Activated effector memory CD4-positive, alpha-beta T cell treated with Interleukin-2 at 50 U/mL for 16 hours (primary cell): ENCODE measurements at places on chromosomes 4 and X.

- no peak for DNase-seq
These were observed 3.7 kb downstream of the SH3RF1 start for GRCh38 chr4:169267070-169267469.

GRCh38 chr4:86043755-86044592, 315.9 kb downstream of the MAPK10 start:
- no peak for DNase-seq

DNA sequence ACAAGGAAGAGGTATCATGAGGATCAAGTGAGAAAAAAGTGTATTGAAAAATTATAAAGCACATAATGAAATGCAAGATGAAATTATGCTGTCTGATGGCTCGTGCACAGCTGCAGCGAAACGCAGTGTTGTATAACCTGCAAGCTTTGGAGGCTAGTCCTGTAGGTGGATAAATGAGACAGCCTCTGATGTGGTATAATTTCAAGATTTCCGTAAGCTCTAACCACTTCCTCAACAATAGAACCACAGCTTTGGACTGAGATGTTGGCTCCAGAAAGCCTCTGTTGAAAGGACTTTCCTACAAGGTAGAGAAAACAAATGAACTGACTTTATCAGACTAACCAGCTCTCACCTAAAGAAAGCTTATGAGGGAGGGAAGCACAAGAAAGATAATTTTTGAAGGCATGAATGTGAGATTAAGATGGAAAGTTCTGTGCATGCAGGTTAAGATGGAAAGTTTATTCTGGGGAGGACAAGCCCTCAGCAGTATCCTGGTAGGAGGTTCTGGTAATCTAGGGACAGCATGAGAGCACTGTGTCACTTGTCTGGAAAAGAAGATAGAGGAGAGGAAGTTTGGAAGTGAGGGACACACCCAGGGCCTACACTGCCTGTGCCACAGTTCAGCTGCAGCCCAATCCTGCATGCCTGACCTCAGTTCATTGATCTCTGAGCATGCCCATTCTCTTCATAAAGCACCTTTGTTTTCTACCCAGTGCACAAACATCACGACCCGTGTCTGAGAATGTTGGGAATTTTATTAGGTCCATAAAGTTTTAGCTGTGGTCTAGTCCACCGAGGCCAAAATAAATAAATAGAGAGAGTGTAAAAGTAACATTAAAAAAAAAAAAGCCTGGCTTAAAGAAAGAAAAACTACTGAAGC, 161.5 kb upstream of the SFRP2 start:
- no peak for DNase-seq

- no peak for DNase-seq
These were observed 1.0 kb downstream of the GABRA3 start for GRCh38 chrX:152450076-152450475.

DNA sequence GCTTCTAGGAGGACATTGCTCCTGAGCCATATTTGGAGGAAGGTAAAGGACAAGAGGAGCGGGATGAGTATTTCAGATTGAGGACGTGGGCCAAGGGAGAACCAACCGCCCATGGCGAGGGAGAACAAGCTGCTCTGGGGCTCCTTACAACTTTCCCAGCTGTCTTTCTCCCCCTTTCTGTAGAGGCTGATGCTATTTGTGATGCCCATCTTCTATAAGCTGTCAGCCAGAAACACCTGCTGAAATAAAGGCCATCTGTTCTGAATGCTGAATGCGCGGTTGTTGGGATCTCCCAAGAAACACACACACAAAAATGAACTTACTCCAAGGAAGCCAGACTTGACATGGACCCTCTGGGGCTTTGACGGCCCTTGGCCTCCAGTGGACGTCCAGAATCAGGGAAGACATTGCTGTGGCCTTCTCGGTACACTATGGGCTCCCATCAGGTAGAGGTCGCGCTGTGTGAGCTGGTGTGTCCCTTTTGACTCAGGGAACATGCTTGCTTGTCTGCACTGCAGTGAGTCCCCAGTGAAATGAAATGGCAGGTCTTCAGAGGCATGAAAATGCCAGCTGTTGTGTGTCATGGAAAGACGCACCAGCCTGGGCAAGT, 30.9 kb downstream of the RWDD4 start:
- DNase-seq, result no peak

DNA sequence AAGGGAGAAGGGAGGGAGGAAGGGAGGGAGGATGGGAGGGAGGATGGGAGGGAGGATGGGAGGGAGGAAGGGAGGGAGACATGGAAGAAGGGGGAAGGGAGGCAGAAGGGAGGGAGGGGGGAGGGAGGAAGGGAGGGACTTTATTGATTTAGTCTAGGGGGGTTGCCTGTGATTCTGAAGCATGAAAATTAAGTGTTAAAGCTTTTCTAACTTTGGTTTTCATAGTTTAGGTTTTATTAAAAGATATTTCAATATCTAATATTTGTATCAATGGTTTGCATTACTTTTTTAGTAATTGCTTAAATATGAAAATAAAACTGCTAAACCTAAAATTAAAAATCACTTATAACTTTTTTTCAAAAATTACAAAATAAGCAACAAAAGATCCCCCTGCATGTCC, 2.4 kb downstream of the PALLD start:
- DNase-seq, result no peak

DNA sequence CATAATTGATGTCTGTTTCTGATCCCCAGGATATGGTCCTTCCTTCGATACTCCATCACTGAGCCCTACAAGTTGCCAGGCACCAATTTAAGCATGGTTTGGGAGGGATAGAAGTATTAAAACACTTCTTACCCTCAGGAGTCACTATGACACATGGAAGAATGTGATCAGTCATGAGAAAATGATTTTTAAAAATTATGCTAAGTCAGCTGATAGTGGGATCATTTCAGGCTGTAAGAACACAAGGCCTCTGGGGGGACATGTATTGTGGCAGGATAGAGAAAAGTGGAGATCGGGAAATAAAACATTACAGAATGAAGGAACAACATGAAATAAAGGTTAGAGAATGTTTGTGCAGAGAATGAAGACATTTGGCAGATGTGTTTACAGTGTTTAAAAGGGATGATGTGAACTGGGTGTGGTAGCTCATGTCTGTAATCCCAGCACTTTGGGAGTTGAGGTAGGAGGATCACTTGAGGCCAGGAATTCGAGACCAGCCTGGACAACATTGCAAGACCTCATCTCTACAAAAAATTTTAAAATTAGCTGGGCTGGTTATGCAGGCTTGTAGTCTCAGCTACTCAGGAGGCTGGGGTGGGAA, 64.0 kb downstream of the ELOVL6 start:
- DNase-seq, result no peak

DNA sequence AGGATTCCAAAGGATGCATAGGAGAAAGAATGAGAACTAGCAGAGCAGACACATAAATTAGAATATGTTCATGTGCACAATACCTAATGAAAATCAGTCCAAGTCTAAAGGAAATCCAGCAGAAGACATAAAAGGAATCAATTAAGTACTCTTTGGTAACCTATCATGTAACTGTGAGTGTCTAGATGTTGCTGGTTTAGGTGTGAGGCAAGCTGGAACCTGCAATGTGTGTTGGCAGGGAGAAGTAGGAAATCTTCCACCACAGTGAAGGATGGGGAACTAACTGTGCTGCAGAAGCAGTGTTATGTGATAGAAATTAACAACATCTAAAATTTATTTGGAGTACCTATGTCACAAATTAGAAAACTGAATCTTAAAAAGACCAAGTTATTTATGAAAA, 330.8 kb upstream of the DKK2 start:
- no peak for DNase-seq

DNA sequence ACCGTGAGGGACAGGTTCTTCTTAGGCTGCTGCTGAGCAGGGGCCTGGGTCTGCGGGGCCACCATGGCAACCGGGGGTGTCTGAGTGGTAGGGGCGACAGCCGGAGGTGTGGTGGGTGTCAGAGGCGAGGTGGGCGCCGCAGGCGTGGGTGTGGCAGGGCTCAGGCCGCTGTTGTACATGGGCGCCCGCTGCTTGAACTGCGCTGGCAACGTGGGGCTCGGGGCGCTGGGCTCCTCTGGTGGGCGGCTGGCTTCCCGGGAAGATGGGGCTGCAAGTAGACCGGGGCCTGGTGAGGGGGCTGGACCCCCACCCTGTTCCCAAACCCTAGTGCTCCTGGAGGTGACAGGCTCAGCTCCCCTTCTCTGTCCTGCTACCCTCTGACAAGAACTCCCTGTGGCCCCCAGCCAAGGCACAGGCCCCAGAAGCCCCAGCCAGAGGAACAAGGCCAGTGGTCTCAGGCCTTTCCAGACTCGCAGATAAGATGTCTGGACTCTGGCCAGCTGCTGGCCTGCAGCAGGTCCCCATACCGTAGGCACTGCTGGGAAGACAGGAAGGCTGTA, 24.8 kb downstream of the NELFA start:
- no peak for DNase-seq

GRCh38 chr4:44720371-44720770, 6.0 kb downstream of the GNPDA2 start:
- no peak for DNase-seq

GRCh38 chr4:138507522-138507921, 265.4 kb upstream of the SLC7A11 start:
- DNase-seq, result no peak

GRCh38 chrX:53000447-53001135, 42.3 kb upstream of the FAM156A start:
- no peak for DNase-seq

GRCh38 chr4:165877286-165877685, 4.2 kb downstream of the TLL1 start:
- no peak for DNase-seq

DNA sequence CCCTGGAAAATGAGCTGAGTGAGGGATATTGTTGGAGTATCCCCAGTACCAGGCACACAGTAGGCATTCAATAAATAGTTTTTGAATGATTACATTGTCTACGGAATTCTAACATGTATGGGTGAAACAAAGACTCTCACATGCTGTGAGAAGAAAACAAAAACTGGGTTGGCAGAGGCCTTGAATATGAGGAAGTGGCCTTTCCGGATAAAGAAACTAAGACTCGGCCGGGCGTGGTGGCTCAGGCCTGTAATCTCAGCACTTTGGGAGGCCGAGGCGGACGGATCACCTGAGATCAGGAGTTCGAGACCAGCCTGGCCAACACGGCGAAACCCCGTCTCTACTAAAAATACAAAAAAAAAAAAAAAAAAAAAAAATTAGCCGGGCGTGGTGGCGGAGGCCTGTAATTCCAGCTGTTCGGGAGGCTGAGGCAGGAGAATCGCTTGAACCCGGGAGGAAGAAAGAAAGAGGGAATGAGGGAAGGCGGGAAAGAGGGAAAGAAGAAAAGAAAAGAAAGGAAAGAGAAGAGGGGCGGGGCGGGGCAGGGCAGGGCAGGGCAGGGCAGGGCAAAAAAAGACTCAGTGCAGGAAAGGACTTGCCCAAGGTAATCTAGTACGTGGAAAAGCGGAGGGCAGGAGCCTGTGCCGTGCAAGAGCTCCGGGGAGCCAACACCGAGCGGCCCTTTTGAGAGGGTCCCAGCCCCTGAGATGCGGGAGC, 689 bp upstream of the TMA16 start:
- DNase-seq, result no peak

DNA sequence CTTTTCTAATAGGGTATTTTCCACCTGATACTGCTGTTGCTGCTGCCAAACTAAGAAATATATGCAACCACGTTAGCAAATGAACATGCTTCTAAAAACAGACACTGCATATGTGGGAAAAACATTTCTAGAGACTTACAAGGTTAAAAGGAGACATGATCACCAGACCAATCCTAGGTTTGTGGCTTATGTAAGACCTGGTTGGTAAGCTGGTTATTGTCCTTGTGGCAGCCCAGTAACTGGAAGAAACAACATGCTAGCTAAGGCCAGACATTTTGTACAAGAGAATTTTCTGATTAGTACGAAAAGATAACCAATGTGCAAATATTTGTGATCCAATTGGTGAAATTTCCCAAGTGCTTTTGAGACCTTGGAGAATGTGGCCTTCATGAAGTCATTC, 112.0 kb downstream of the AFF2 start:
- DNase-seq, result no peak

GRCh38 chr4:135072553-135072952, 871.0 kb upstream of the PABPC4L start:
- DNase-seq, result no peak

GRCh38 chr4:168325591-168325990, 7.0 kb upstream of the DDX60 start:
- DNase-seq, result no peak

- DNase-seq, result no peak
These were observed 155.2 kb upstream of the PPP1R2C start for GRCh38 chrX:42933187-42933586.

GRCh38 chr4:22323691-22324090, 192.2 kb downstream of the ADGRA3 start:
- DNase-seq, result no peak

- DNase-seq, result no peak
These were observed 1947.6 kb upstream of the IGFBP7 start for GRCh38 chr4:59057804-59058203.

DNA sequence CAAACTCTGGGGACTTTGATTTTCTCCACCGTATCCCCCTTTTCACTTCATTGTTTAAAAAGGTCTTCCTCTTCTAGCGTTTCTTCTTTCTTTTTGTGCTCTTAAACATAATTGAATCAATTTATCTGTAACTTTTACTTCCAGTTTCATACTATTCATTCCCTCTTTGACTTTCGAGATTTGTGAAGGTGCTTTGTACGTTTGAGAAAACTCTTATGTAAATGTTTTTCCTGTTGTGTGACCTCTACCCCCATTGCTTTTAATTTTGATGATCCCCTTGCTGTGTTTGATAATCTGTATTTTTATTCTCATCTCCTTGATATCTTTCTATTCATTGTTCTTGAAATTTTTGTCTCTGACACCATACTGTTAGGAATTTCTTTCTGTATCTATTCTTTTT, 4.8 kb downstream of the USP38 start:
- no peak for DNase-seq

GRCh38 chr4:2354760-2355159, 63.7 kb downstream of the ZFYVE28 start:
- DNase-seq, result no peak

GRCh38 chr4:183996868-183997267, 91.8 kb downstream of the STOX2 start:
- DNase-seq, result no peak

DNA sequence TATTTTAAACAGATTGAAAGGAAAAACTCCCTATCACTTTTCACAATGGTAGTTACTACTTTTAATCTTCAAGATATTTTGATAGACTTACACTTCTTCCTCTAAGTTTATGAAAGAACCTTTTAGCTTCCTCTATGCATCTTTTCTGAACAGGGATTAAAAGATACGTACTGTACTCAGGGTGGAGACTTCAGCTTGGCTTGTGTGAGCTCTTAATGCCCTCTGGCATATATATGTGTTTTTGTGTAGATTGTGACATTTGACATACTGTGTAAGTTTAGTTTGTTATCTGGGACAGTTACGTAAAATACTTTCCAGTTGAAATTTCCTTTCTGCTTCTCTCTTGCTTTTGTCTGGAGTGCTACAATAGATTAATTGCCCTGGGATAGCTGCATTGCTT, 109.3 kb upstream of the NUDT6 start:
- no peak for DNase-seq

DNA sequence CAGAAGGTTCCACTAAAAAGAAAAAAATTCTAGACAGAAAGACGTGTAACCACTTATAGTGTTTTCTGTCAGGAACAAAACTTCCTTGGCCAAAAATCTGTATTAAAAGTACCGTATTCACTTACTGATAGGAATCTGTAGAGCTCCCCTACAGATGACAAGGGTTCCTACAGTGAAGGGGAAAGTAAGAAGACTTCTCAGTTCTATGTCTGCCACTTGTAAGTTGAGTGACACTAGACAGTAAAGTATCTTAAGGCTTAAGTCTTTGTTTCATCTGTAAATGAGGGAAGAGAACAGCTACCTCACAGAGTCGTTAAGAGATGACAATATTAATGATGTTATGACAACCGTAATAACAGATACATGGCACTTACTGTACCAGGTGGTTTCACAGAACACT, 3.3 kb downstream of the COQ2 start:
- DNase-seq, result no peak

- DNase-seq, result no peak
These were observed 82.9 kb downstream of the LAS1L start for GRCh38 chrX:65451663-65452062.
